ENCODE measurements at places on chromosomes 4 and X.
A peak's percentile ranks its signal among the peaks of the same experiment; 100 is the strongest.

- DNase-seq: peak; percentile 82
Measured at GRCh38 chr4:86895692-86896488, 3.7 kb upstream of the C4orf36 start.

GRCh38 chrX:47413179-47413594, 42.8 kb downstream of the ZNF157 start:
- DNase-seq: no peak

DNA sequence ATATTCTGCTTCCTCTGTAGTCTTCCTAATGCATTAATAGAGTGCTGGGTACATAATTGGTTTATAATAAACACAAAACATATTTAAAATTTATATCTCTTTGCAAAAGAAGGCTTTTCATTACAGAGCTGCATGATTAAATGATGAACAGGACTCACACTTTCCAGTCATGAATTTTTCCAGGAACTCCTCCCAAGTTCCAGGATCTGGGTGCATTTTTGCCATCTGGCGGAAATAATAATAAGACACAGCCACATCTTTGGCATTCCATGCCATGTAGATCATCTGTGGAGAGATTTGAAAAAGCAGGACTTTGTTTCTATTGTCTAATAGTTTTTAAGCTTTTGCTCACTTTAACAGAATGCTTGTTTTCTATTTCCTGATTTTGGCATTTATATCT, 40.2 kb upstream of the SULT1B1 start:
- no peak for DNase-seq

DNA sequence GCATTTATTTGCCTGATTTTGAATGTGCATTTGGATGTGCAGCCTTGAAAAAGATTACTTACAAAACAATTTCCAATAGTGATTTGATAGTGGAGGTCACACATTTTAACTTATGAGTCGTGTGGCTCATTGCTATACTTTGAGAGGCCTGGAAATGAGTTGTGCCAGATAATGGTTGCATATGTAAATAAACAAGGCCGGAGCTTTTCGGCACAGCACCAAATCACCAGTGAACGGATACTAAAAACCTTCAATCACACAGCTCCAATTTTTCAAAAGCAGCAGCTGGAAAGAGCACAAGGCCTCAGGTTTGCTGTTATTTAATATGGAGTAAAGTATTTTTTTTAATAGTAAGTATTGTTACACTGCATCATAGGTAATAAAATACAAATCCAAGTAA, 57.2 kb downstream of the NPY5R start:
- no peak for DNase-seq

GRCh38 chr4:169619518-169619957, 840 bp upstream of the CLCN3 start:
- DNase-seq: peak; percentile 63

DNA sequence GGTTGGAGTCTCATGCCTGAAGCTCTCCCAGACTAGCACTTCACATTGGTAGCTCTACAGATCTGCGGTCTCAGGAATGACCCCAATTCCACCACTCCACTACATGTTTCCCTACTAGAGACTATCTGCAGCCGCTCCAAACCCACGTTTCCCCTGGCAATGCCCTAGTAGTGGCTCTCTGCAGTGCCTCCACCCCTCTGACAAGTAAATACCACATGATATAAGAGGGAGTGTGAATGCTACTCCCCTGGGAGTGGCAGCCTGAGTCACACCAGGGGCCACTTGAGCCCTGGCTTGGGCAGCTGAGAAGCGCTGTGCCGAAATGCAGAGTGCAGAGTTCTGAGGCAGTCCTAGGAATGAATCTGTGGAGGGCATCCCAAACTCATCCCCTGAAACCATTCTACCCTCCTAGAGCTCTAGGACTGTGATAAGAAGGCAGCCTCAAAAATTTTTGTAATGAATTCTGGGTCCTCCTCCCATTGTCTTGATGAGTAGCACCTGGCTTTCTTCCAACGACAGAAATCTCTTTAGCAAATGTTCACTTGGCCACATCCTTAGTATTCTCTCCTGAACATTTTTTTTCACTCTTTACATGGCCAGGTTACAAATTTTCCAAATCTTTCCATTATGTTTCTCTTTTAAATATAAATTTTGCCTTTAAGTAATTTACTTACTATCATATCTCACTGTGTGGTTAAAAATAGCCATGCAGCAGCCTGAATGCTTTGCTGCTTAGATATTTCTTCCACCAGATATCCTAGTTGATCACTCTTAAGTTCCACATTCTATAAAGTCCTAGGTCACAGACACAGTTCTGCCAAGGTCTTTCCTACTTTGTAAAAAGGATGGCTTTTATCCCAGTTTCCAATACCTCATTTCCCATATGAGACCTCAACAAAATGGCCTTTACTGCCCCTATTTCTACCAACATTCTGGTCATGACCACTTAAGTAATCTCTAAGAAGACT, 160.2 kb upstream of the CPEB2 start:
- DNase-seq: no peak

GRCh38 chrX:141278306-141278705, 36.0 kb upstream of the SPANXC start:
- peak; percentile 22 for DNase-seq

GRCh38 chr4:6962211-6963041, 52.8 kb downstream of the TBC1D14 start:
- no peak for DNase-seq

DNA sequence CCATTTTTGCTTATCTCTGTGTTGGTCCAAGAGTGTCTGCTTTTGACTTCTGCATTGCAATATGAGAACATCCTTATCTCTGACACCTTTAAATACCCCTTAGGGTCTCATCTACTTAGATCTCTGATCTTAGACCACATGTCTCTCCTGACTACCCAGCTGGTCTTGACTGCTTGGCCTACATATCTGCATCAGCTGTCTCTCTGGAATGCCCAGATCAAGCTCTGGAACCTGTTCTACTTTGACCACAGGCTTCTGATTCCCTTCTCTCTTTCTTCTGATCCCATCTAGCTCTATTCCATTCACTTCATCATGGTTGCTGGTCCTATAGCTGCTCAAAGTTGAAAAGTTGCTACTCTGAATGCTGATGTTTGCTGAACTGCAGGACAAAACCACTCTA, 301.2 kb downstream of the MAPK10 start:
- no peak for DNase-seq

DNA sequence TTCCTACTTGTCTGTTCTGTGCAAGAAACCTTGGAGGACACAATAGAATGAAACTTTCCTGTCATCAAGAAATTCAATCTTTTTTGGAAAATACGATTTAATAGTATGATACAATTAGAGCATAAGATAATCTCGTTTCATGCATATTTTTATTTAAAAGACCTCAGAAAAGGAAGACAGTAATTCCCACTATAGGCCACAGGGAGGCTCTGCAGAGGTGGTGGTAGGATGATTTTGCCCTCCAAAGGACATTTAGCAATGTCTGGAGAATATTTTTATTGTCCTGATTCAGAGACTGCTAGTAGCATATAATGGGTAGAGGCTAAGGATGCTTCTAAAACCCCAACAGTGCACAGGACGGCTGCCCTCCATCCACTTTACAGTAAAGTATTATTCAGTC, 68.7 kb downstream of the PAK3 start:
- peak; percentile 33 for DNase-seq

- DNase-seq: no peak
Measured at GRCh38 chr4:57444671-57445070, 334.5 kb upstream of the IGFBP7 start.

- DNase-seq: no peak
Measured at GRCh38 chr4:53598901-53599300, 7.6 kb upstream of the LNX1 start.

GRCh38 chr4:145868637-145869409, 69.8 kb downstream of the ZNF827 start:
- no peak for DNase-seq

DNA sequence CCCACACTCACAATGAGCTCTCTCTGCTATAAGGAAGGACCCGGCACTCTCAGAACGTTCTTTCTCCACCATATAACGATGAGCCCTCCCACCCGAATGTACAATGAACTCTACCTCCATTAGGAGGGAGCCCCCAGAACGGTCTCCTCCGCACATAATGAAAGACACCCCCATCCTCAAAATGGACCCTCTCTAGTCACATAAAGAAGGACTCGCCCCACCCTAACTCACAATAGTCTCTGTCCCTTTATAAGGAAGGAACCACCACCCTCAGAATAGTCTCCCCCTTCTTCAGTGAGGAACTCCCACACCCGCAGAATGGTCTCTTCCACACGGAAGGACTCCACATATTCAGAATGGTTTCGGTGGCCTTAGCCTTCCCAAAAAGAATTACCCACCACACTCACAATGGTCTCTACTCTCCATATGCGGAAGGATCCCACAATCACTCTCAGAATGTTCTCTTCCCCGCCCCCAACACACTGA, 477 bp downstream of the SLC35A2 start:
- DNase-seq: peak; percentile 14

DNA sequence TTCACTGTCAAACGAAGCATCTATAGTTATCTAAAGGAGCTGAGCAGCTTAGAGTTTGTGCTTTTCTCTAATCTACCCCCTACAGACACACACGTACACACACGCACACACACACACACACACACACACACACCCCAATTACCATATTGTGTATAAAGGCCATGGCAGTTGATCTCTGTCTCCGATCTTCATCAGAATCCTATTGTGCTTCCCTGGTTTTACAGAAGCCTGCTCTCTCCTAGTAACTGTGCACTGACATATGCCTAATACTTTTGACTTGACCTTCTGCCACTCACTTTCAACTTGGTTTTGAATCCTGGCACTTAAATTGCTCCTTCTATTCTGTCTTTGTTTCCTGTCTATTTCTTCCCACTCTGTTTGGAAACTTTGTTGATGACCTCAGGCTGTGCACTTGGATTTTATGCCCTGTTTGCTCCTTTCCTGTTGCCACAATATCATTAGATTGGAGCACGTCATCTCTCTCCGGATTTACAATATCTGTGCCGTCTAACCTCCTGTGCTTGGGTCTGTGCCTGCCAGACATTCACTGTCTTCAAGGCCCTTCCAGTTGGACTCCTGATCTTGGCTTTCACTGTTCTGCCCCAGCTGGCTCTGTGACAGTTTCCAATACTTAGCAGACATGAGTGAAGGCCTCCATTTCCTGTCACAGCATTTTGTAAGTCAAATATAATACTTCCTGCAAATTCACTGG, 928.1 kb downstream of the FAT4 start:
- peak; percentile 18 for DNase-seq

GRCh38 chr4:73311428-73311827, 52.8 kb upstream of the ANKRD17 start:
- DNase-seq: peak; percentile 62

- DNase-seq: peak; percentile 3
Measured at GRCh38 chrX:25072247-25072646, 56.5 kb upstream of the ARX start.

DNA sequence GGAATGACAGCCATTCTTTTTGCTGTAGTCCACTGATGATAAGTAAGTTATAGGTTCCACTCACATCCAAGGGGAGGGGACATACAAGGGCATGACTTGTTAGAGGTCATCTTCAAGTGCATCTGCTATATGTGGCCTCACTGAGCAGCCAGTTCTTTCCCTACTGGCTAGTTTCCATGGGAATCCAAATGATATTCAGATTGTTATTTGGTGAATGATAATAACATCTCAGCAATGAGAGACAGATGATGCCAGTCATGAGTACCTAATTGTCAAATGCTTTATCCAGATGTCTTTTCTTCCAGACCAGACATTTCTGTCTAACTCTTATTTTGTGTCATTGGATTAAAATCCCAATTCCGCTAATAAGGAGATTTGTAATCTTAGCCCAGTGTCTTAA, 460.4 kb upstream of the BOD1L1 start:
- no peak for DNase-seq

DNA sequence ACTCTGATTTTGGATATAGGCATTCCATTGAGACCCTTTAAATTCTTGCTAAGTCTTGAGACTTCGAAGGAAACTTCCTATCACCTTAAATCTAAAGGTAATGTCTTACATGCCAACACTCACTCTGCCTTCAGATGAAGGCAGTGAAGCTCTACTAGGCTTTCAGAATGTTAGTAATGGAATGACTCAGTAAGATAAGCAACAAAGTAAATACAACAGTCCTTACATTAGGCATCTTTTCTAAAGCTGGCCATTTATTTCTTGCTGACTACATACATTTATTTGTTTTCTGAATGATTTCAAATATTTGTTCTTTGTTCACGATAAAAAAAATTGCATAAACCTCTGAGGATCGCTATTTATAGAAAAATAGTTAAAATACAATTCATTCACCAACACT, 43.5 kb downstream of the ASIC5 start:
- no peak for DNase-seq

DNA sequence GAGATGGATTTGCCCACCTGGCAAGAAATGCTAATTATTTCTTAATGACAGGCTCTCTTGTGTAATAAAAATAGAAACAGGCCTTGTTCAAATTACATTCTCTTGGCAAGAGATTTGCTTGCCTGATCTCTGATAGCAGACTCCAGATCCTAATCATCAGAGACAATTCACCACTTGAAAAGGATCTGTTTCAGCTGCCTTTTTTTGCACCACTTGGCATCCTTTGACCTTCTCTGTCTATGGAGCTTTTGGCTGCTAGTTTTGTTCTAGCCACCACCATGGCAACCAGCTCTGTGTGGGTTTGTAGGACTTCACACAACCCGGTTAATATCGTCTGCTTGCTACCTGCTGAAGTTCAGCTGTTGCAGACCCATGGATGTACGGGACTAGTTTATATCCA, 241.1 kb upstream of the TLL1 start:
- no peak for DNase-seq

GRCh38 chr4:146049802-146050201, 111.2 kb upstream of the ZNF827 start:
- DNase-seq: no peak

DNA sequence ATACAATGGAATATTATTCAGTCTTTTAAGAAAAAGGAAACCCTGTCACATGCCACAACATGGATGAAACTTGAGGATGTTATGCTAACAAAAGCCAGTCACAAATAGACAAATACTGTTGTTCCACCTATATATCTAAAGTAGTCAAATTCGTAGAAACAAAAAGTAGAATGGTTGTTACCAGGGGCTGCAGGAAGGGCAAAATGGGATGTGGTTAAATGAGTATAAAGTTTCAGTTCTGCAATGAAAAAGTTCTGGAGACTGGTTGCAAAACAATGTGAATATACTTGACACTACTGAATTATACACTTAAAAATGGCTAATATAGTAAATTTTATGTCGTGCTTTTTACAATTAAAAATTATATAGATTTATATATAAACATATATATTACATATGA, 12.2 kb downstream of the SPOCK3 start:
- peak; percentile 36 for DNase-seq

DNA sequence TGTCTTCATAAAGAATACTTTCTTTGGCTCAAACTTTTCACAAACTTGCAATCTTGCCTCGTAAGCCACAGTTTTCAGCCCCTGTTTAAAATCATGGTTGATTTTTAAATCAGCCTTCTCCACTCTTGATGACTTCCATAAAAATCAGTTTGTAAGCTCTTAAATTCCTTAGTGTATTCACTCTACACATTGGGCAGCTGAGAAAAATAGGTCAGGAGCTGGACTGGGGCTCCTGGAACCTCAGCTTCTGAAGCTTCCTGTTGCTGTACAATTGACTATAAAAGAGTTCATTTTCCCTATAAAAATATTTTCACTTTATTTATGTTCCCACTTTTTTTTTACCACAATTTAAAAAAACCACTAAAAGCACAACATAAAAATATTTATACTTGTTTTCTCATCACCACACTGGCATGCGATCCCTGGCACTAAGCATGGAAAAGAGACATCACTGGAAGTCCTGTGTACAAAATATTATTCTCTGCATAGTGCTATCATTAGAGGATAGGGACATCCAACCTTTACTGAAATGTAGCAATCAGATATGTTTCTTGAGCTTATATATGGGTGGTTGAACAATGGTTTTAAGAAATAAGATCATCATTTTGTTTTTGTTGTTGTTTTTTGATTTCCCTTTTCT, 345.7 kb downstream of the FBXO8 start:
- no peak for DNase-seq

GRCh38 chrX:153714256-153714655, 9.9 kb downstream of the BCAP31 start:
- DNase-seq: no peak
